ENCODE measurements at places on chromosomes 3 and 15. TPM values are rescaled to one million over a fixed set of nuclear protein-coding genes. Genes with fewer than 3 reads are reported as not detected.

- no peak for DNase-seq
These were observed 138.6 kb downstream of the FMN1 start for GRCh38 chr15:33055962-33056361.

- DNase-seq: no peak
These were observed 89.5 kb downstream of the CPN2 start for GRCh38 chr3:194261581-194262063.

GRCh38 chr3:121681792-121682191 is 21.1 kb upstream of the HCLS1 start:
- no peak for DNase-seq

- DNase-seq: no peak
These were observed 12.1 kb upstream of the UBE2Q2 start for GRCh38 chr15:75830910-75831805.

Gene SRGAP3
- 1.4 TPM for total RNA-seq

Gene COL8A1
- 119 TPM for total RNA-seq
